ENCODE measurements at places on chromosomes 12 and 14.

DNA sequence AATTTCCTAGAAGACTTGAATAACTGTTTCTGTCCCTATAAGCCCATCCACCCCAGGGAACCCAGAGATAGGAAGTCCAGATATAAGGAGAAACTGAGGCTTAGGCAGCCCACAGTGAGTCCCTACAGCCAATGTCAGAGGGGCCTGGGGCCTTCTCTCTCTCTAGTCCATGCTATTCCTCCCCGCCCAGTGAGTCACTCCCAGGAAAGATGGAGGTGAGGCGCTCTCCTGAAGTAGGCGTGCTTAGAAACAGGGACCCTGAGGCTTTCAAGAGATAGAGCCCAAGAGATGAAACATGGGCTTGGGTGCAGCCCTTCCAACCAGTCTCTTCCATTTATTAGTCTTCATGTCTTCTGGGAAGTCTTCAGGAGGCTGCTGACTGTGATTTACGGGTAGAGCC lies 2.3 kb upstream of the SMUG1 start:
- no peak for DNase-seq

- DNase-seq, result no peak
Measured at GRCh38 chr12:3204730-3205531, 127.8 kb downstream of the TSPAN9 start.

- no peak for DNase-seq
Measured at GRCh38 chr12:2794191-2794735, 507 bp upstream of the FKBP4 start.

DNA sequence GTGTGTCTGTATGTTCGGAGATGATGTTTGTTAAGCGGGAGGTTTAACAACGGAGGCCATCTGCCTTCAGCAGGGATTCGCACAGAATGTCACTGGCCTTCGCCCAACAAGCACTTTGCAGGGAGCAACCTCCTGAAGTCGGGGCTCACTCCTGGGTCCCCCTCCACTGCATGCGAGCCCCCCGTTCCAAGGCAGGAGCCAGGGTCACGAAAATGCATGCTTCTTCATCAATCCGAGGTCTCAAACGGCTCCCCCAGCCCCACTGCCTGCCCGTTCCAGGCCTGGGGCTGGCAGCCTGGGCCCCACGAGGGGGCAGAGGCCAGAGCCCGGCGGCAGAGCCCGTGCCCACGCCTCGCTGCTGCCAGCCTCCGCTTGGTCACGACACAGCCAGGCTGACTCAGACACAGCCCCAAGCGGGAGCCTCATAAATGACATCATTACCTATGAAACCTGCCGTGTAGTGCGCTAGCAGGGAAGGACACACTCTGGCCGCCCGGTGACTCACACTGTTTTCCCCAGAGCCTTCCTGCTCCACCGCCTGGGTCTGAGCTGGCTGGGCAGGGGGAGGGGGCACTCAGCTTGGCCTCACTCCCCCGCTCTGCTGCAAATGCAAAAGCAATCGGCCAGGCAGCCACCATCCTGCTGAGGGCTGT lies 169.5 kb upstream of the RTL1 start:
- peak; percentile 86 for DNase-seq

GRCh38 chr12:119177724-119178380 lies 879 bp upstream of the HSPB8 start:
- DNase-seq, result no peak

DNA sequence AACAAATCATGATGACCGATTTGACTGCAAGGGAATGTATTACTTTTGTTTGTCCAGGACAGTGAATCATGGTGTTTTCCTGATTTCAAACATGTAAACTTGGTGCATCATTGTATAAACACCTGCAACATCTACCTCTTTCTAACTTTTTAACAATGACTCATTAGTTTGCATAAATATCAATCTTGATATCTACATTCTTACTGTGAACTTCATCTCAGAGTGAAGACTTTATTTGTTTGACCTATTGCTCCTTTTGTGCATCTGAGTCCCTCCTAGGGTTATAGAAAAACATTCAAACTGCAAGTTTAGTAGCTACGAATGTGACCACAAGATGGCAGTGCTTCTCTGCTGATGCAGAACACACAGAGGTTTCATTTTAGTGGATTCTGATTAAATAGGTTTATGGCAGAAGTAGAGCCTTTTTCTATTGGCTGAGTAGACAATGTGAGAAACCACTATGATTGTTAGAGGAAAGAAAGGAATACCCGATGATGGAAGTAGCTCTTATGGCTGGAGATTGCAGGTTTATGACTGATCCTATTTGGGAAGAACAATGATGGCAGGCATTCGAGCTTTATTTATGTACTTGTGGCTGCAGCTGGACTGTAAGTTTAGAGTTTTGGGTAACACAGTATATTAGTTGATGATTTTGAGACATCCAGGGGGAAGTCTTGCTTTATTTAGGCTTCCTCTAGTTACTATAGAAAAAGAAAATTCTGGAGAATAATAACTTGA lies 244.2 kb upstream of the OR4E1 start:
- DNase-seq, result no peak

GRCh38 chr12:21118760-21119159 lies 12.2 kb upstream of the SLCO1B1 start:
- no peak for DNase-seq
